ENCODE measurements at places on chromosomes 7 and 10. TPM values are rescaled to one million over a fixed set of nuclear protein-coding genes. Genes with fewer than 3 reads are reported as not detected.

GRCh38 chr10:48523820-48524758, 80.8 kb downstream of the ARHGAP22 start:
- DNase-seq, result peak; percentile 75

DNA sequence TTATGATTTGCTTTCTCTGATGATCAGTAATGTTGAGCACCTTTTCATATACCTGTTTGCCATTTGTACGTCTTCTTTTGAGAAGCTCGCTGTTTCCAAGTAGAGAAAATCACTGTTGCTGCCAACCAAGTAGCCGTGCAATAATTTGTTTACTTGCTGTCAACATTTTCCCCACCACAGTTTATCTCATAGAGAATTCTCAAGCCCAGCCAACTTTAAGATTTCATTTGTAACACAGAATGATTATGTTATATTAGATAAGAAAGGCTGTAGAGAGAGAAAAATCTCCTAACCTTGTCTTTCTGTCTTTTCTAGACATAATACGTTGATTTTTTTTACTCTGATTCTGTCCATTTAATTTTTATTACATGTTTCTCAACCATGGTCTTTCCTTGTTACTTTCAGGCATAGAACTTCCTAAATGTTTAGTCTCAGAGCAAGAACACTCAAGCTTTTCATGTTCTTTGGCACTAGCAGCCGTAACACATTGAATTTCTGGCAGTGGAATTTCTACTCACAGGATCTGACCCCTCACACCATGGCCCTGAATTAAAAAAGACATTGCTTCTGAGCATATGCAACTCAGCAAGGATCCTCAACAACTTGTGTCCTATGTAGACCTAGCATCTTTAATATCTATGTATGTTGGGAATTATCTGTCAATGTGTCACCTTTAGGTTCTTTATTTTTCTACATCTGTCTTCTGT, 23.1 kb downstream of the RPA3 start:
- no peak for DNase-seq

The RBM48 gene
- 8.8 TPM for total RNA-seq

- DNase-seq, result peak; percentile 44
These were observed 10.3 kb downstream of the ITPRIP start for GRCh38 chr10:104327745-104328645.

The SPDYE16 gene
- not detected for total RNA-seq

DNA sequence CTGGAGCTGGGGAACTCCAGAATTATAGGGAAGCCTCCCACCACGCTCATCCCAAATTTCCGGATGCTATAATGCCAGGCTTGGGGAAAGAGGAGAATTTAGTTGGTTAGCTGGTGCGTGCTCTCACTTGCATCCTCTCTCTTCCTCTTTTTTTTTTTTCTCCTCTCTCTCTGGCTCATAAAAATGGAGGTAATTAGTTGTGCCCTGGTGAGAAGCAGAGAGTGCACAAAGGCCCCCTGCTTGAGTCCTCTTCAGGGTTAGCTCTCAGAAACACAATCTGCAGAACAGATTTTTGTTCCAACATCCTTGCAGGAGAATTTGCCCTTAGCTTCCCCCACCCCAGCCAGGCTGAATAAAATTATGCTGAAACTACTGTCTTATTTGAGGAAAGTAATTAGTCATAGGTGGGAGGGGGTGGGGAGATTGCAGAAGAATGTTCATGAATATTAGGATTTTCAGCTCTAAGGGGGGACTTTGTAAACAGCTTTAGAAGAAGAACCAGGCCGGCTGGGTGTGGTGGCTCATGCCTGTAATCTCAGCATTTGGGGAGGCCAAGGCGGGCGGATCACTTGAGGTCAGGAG, 7.6 kb downstream of the SERPINE1 start:
- DNase-seq, result no peak

DNA sequence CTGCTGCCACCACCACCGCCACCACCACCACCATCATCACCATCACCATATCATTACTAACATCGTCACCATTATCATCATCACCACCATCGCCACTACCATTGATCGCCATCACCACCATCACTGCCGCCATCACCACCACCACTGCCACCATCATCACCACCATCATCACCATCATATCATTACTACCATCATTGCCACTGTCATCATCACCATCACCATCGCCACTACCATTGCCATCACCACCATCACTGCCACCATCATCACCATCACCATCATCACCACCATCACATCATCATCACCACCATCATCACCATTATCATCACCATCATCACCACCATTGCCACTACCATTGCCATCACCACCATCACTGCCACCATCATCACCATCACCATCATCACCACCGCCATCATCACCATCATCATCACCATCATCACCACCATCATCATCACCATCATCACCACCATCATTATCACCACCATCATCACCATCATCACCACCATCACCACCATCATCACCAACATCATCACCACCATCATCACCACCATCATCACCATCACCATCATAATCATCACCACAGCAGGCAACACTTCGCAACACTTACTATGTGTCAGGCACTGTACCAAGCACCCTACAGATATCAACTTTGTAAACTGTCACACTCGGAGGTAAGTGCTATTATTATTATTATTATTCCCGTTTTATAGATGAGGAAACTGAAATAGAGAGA, 19.3 kb downstream of the NMT2 start:
- no peak for DNase-seq

The FAM25A gene
- not detected for total RNA-seq

DNA sequence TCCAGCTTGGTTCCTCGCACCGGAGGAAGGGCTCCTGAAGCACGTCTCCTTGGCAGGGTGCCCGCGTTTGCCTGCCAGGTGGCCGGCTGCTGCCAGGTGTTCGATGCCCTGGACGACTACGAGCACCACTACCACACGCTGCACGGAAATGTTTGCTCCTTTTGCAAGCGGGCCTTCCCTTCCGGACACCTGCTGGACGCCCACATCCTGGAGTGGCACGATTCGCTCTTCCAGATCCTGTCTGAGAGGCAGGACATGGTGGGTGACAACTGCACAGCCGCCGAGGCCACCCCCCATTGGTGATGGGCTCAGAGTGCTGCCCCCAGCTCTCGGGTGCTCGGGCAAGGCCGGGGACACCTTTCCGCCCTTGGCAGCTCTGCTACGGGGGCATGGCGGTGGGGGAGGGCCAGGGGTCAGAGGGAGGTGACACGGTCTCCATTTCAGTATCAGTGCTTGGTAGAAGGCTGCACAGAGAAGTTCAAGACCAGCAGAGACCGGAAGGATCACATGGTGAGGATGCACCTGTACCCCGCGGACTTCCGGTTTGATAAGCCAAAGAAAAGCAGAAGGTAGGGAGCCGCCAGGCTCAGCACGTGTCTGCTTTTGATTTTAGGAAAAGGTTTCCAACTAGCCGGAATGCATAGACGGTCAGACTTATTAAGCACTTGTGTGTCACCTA, 1.1 kb downstream of the ZNF511 start:
- DNase-seq, result no peak

DNA sequence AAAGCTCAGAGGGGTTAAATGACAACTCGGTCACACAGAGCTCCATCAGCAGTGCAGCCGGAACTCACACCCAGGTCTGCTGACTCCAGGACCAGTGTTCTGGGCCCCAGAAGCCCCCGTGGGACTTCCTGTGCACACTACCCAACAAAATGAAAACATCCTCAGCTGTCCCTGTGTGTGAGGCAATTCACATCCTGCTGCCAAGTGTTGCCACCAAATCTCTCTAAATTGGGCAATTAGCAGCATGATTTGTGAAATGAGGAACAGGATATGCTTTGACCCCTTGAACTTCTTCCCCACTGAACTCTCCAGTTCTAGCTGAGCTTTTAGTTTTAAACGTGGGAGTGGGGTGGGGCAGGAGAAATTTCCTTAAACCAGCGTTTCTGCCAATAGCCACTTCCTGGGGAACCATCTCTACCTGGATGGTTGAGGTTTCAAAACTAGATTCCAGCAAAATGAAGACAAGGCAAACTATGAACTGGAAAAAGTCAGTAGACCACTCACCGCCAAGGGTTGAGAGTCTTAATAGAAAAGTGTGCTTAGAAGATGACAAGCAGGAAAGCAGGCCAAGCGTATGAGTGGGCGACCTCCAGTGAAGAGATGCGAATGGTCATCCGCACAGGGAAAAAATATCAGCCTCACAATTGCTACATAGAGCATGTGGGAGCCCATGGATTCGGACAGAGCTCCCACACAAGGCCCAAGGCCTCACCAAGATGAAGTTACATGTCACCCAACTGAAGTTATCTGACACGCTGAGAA, 51.9 kb upstream of the CHST15 start:
- DNase-seq, result no peak

- DNase-seq, result no peak
These were observed 77.5 kb upstream of the CACUL1 start for GRCh38 chr10:118832241-118832651.

The NME8 gene
- 0.14 TPM for total RNA-seq

DNA sequence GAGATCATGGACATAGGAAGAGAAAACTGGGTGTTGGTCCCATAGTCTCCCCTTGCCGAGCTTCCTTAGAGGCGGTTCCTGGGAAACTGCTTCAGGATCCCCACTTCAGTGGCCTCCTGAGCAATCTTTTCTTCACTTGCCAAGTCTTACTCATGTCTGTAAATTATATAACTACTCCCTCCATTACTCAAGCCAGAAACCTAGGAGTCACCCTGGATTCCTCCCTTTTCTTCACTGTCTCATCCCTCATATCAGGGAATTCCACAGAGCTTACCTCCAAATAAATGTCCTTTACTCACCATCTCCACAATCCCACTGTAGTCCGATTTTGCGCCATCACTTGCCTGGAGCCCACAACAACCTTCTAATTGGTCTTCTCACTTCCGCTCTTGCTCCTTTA, 29.1 kb upstream of the TRUB1 start:
- DNase-seq, result no peak

DNA sequence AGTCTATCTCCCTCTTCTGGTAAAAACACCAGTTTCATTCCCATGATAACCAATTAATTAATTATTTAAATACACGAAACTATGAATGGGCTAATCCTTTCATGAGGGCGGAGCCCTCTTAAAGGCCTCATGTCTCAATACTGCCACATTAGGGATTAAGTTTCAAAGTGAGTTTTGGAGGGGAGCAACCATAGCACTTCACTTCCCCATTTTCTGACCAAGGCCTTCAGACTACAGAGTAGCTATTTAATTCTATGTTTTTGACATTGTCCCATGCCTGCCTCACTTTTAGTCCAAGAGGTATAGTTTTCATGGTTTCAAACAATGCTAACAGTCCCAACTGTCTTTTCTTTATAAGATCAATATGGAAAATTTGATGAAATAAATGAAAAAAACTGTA, 618.6 kb downstream of the ZWINT start:
- no peak for DNase-seq

The EN2 gene
- not detected for total RNA-seq

- no peak for DNase-seq
These were observed 509.5 kb downstream of the PLXNA4 start for GRCh38 chr7:132066761-132067171.

GRCh38 chr7:79282882-79283602, 170.4 kb downstream of the MAGI2 start:
- DNase-seq, result no peak

The NKX1-2 gene
- total RNA-seq, result 37.0 TPM

The ZNF777 gene
- 5.2 TPM for total RNA-seq

DNA sequence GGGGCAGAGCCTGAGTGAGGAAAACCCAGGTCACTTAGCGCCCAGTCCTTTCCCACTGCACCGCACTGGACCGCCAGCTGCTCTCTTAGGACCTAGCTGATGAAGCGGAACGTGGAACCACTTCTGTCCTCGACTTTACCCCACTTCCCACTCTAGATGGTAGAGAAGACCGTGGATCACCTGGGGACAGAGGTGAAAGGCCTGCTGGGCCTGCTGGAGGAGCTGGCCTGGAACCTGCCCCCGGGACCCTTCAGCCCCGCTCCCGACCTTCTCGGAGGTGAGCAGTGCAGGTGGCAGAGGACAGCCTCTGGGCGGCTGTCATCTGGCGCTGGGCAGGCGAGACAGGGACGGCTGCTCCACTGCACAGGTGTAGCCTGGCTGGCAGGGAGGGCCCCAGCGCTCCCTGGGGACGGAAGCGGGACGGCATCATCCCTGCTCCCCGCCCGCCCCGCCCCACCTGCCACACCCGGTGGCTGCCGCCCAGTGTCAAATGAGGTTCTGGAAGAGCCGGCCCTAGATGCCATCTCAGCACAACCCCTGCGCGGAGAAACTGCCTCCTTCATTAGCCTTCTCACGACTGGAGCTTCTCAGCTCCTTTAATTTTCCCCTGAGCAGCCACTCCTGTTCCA, 11.7 kb downstream of the PLAC9 start:
- no peak for DNase-seq

DNA sequence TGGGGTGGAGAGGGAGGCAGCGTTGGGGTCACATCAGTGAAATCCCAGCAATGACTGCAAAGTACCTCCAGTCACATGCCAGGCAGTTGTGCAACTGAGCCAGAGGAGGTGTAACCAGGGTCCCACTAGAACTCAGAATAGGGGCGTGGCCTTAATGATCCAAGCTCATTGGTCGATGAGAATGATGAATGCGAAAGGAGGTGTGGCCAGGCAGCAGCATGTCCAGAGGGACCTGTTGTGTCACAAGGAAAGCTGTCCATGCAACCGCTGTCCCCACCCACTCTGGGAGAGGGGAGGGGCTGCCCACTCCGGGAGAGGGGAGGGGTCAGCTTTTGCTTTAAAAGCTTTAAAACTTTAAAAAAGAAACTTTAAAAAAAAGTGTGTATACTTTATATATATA, 25.3 kb upstream of the MTPAP start:
- DNase-seq, result peak; percentile 97

- DNase-seq, result no peak
These were observed 102.3 kb upstream of the PPIF start for GRCh38 chr10:79244841-79245504.

The FAM107B gene
- 20.5 TPM for total RNA-seq

DNA sequence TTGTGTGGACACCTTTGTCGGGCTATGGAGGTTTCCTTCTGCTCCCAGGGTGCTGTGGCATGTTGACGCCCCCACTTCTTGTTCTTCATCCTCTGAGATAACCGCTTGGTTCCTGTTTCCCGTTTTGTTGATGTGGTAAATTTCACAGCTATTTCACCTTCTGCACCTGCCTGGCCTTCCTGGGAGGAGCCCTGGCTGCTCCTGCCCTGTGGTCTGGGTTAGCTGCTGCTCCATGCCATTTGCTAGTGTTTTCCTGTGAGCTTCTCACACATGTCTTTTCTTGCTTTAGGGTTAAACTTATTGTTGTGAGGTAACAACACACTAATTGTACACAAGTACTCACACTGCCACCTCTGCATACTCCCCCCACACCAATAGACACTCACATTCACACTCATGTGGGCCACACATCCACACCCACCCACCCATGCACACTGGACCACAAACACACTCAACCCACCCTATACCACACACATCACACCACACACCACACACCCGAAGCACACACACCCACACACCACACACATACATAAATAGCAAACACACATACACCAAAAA, 46.5 kb upstream of the MSMB start:
- no peak for DNase-seq

- DNase-seq, result no peak
These were observed 5.4 kb upstream of the PRF1 start for GRCh38 chr10:70607936-70608335.

DNA sequence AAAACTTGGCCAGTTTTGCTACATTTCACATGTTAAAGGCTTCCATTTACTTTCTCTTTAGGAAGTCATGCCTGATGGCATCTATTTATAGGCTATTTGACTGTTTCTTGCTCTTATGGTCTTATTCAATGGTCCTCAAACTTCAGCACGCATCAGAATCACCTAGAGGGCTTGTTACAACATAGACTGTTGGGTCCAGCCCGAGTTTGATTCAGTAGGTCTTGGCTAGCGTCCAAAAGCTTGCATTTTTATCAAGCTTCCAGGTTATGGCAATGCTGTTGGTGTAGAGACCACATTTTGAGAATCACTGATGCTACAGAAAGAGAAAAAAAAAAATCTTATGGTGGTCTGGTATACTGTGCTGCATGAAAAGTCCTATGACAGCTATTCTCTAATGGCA, 51.9 kb downstream of the MTPN start:
- no peak for DNase-seq
